ENCODE measurements at places on chromosomes 12 and 14.

DNA sequence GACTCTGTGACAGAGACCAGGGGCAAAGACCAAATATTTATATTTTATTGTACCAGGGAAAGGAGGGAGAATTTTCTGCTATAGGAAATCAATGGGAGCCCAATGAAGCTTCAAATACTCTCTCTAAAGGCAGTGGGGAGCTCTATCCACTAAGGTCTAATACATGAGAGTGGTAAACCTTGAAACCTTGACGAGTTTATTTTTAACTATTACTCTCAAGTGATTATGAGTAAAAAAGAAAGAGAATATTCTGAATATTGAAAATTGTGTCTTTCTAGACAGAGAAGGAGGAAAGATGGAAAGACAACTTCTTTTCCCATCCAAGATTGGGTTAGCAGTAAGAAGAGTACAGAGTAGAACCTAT, 1722.1 kb upstream of the SEL1L start:
- no peak for DNase-seq

DNA sequence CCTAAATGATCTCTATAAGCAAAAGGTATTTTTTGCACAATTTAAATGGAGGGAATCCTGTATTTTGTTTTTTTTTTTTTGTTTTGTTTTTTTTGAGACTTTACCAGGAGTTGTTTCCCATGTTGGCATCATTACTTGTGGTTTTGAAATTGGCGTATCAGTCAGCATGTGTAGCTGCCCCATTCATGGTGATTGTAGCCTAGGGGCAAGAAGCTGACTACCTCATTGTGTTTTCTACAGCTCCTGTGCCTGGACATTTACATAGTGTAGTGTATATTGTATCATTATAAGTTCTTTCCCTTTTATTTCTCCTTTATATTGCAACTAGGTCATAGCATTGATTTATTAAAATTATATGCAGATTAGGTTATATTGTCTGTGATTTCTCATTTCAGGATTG, 24.5 kb downstream of the SAMD4A start:
- DNase-seq = no peak

DNA sequence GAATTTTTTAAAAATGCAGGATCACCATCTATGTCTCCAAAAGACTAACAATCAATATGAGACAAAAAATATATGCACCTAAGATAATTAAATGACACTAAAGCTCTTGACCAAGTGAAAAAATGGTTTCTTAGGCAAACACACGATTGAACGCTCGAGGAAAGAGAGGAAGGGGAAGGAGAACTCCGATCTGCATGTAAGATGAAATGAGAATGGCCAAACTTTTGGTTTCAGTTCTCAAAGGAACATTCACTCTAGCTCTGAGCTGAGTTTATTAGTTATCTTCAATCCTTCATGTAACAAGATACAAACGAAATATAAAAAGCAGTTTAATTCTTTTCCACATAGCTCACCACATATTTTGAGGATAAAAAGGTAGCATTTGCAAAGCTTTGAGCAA, 2.8 kb downstream of the DYRK4 start:
- no peak for DNase-seq

DNA sequence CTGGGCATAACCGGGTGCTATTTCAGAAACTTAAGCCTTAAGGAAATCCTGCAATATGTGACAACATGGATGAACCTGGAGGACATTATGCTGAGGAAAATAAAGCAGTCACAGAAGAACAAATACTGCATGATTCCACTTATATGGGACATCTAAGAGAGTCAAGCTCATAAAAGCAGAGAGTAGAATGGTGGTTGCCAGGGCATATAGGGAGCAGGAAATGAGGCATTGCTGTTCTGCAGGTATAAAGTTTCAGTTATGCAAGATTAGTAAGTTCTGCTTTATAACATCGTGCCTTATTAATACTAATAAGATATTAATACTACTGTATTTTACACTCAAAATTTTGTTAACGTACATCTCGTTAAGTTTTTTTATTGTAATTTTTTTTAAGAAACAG, 124.2 kb upstream of the ATF1 start:
- DNase-seq = no peak

GRCh38 chr14:22305607-22306006, 283.4 kb downstream of the DAD1 start:
- DNase-seq = no peak

GRCh38 chr14:96100161-96101064, 61.3 kb downstream of the C14orf132 start:
- DNase-seq = peak; percentile 19

DNA sequence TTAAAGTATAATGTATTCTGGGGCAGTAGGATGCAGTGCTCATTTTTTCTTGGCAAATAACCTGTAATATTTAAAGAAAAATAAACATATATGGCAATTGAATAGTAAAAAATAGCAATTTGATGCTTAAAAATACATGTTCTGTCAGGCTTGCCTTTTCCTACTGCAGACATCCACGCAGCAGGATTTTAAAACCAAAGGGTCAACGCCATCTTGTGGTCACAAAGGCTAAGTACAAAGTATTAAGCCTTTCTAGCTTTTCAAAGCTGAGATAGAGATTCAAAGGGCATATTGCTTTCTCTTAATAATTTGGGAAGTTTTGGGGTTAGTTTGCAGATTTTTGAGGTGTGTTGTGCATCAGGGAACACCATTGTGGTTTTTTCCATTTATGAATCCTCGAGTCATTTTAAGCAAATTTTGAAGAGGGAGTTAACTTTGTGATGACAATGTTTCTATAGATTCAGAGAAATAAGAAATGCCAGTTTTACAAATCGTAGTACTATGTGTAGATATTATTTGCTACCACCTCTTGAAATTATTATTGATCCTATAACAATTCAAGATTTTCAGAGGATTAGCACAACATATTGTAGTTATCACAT, 4.7 kb upstream of the CCER1 start:
- no peak for DNase-seq

- DNase-seq = no peak
Measured at GRCh38 chr12:69502345-69503081, 32.3 kb downstream of the FRS2 start.

GRCh38 chr14:100777366-100777817, 48.5 kb upstream of the MEG3 start:
- DNase-seq = no peak

DNA sequence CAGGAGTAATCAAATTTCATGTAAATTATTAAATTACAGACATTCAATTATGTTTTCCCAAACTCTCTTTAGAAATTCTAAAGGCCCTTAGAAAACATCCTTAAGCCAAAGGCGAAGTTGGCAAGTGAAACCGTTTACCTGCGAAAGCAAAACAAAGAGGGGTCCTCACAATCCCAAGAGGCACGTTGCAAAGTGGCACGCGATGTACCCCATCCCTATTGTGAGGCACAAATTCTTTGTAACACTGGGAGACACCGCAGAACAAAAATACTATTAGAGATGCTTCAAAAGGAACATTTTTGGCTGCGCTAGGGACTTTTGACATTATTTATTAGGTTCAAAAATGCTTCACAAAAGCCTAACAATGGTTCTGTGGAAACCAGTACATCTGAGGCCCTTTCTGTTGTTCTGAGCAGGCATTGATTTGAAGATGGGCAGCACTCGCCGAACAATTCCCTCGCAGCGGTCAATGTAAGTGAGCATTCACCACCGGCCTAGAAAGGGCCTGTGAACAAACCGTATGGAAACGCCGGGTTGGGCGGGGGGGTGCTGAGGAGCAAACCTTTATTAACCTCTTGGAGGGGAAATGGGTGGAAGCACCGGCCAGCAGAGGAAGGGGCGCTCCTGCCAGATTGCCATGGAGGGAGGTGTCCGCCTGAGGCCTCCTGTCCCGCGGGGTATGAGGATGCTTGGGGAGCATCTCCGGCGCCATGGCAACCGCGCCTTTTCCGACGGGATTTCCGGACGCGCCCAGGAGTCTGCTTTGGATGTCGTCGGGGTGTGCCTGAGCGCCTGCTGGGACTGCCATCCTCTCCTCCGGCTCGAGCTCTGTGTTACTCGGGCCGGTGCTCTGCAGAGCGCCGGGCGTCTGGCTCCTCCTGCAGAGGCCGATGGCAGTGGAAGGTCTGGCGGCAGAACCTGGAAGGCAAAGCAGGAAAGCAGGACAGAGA, 193.9 kb downstream of the C12orf42 start:
- DNase-seq = no peak

DNA sequence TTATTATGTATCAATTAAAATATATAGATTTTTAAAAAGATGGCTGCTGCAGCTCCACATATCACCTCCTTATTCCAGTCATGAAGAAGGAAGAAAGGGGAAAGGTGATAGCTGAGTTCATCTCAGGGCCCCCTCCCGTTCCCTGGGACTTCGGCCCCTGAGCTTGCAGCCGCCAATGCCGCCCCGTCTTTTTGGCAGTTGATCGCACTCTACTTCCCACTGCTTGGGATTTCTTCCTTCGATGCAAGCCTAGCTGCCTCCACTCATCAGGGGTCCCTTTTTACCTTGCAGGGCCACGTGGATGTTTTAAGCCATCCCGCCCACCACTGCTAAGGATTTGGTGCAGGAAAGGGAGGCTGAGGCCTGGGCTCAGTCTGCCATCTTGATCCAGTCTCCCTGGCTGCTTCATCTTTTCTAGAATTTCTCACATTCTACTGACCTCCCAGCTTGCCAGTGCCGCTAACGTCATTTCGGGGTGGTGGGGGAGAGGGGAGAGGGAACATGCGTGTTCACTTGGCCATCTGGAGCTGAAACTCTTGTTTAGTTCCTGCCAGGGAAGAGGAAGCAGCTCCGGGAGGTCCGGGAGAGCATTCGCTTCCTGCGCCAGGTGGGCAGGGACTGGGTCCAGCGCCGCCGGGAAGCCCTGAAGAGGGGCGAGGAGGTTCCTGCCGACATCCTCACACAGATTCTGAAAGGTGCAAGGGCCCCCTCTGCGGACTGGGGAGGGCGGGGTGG, 31.3 kb downstream of the CYP46A1 start:
- DNase-seq = no peak

DNA sequence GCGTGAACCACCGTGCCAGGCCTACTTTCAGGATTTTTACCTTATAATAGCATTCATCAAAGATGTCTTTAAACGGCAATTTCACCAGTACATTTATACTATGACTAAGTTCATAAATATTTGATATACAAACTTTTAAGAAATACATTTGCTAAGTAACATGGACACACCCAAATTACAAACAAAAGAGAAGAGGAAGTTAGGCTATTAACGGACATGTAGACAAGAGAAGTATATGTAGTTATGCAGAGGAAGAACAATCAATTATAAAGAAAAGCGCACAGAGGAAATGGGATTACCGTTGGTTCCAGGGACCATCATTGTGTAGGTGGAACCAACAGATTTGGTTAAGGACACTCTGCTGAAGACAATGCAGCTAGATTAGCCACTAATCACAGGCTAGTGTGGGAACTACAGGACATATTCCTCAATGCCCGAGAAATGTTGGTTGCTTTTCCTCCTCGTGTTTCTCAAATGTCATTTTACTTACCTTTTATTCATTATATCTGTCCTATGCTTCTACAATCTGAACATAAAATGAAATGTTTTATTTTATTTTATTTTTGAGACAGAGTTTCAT, 24.0 kb upstream of the PKP2 start:
- no peak for DNase-seq

DNA sequence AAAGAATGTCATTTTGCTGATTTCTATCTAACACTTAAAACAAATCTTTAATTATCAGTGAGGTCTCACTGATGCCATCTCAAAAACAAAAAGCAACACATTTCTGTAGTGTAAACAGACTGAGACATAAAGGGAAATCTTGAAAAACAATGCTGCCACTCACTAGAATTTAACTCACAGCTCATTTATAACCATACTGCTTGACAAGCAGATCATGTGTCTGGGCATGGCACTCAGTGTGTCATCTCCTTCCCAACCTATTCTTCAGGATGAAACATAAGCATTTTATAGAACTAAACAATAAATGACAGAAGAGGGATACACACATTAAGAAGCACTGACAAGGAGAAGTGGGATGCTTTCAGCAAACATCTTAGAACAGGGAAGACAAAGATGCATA, 22.4 kb downstream of the ATF7 start:
- DNase-seq = no peak

DNA sequence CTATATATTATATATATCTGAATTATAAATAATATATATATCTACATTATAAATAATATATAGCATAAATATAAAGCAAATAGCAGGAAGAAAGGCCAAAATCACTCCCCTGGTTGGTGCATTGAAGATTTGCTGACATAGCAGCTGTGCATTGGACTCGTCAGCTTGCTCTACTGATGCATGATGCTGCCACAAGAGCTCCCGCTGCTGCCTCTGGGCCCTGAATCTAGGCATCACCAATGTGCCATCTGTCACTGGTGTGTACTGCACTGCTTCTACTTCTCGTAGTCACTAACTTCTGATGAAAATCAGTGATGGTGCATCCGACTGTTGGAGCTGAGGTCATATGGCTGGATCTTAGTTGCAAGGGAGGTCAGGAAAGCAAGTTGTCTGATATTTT, 205.0 kb downstream of the ADAMTS20 start:
- no peak for DNase-seq

DNA sequence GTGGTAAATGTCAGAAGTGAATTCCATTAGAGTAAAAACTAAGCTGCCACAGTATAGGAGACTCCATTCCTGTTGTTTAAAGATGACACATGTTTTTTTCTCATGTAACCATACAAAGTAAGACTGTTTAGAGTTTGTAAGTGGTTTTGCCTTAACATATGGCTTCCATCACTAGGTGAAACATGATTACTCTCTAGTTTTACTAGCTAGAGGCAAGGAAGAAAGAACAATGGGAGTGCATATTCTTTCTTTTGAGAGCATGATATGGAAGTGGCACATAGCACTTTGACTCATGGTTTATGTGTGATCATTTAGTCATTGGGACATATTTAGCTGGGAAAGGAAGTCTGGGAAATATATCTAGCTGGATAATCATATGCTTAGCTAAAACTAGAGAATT, 7.7 kb downstream of the ATF7IP start:
- DNase-seq = no peak

DNA sequence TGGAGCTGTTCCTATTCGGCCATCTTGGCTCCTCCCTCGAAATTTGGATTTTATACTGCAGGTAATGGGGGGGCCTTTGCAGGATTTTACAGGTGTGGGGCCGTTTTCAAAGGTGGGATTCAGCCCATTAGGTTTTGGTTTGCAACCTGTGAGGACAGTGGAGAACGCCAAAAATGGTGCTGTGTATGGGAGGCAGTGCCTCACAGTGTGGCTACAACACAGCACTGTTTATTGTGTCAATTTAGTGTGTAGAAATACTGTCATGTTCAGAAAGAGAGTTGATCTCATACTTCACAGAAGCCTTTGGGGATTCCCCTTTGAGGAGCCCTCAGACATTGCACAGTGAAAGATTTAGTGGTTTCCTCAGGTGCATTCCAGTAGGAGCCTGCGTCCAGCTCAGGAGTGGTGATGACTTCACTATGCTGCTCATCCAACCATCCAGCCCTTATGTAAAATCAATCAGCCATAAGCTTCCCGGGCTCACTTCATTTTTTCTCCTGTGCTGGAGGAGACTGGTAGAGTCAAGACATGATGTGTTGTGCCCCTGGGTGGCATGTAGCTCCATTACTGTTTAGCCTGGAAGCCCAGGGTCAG, 92.7 kb upstream of the PRMT8 start:
- peak; percentile 68 for DNase-seq

- no peak for DNase-seq
Measured at GRCh38 chr12:88408823-88409222, 171.4 kb downstream of the KITLG start.

GRCh38 chr14:83467811-83468210, 1934.2 kb upstream of the SEL1L start:
- no peak for DNase-seq

GRCh38 chr14:94054401-94054800, 26.6 kb downstream of the DDX24 start:
- DNase-seq = no peak

- no peak for DNase-seq
Measured at GRCh38 chr14:52354242-52354641, 40.1 kb downstream of the PTGER2 start.

Measured in epithelial cell of proximal tubule (primary cell).